ENCODE measurements at places on chromosomes 16 and 17.

DNA sequence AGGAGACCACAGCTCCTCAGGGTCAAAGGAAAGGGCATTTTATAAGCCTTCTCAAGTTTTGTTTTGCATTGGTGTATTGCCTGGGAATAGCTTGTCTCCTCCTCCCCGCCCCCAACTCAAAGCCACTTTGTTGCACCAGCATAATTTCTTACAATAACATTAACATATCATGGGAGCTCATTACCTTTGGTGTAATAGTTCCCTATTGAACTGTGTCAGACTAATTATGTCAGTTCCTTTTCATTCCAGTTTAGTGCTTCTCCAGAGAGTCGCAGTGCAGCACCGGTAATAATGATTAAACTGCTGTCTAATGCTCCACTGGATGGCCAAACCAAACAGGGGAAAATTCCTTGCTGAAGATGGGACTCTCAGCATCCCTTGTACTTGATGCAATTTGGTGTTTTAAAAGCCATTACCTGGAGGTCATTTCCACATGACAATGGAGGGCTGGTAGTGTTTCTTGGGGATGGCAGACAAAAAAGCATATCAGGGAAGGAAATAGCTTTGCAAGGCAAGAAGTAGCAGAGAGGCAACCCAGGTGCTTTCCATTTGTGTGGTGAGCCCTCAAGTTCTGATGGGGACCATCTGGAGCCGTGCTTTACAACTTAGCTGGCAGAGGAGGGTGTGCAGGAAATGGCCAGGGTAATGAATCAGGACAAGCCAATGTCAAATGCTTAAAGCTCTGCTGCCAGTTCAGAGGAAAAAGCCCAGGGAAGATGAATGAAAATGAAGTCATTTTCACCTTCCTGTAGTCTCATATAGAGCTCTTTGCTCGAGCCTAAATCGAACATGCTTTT, 91.5 kb upstream of the NLRP1 start:
- no peak for DNase-seq

DNA sequence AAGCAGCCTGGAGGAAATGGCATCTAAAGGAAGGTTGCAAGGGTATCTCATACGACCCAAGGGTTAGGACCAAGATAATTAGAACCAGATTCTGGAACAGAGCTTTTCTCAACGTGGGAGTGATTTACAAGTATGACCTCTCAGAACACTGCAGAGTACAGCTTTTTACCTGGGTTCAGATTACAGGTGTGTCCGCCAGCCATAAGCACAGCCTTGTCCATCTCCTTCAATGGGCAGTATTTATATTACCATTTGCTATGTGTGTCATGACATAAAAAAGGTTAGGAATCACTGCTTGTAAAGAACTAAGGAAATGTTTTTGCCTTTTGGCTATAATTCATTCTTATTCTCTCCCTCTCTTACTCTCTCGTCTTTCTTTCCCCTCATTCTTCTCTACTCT, 36.7 kb downstream of the MYO1D start:
- no peak for DNase-seq

GRCh38 chr16:73543970-73544599, 496.2 kb upstream of the ZFHX3 start:
- no peak for DNase-seq

DNA sequence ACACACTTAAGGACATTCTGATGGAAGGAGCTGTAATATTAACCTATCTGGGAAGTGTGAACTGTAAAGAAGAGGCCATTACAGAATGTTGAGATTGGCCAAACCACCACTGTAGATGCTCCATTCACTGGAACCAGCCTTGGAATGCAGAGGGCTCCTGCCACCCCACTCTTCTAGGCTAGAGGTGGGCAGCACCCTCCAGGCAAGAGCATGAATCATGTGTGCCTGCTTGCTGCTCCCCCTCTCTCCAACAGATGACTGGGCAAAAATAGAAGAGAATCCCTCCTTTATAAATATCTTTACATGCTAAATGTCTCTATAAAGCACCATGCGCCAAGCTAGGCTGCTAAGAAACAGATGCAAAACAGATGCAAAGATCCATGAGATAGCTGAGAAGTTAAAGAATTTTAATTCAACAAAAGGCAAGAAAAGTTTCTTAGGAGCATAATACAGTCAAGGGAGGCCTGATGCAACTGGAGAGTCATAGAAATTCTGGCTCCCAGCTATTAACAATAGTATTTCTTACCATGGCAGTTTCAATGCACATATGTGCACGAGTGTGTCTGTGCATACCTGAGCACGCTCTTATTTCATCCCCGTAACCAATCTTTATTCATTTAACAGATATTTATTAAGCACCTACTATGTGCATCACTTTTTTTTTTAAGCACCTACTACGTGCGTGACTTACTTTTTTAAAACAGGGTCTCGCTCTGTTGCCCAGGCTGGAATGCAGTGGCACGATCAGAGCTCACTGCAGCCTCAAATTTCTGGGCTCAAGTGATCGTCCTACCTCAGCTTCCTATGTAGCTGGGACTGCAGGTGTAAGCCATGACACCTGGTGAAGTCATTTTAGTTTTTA, 53.6 kb downstream of the GRIN2A start:
- DNase-seq, result no peak

DNA sequence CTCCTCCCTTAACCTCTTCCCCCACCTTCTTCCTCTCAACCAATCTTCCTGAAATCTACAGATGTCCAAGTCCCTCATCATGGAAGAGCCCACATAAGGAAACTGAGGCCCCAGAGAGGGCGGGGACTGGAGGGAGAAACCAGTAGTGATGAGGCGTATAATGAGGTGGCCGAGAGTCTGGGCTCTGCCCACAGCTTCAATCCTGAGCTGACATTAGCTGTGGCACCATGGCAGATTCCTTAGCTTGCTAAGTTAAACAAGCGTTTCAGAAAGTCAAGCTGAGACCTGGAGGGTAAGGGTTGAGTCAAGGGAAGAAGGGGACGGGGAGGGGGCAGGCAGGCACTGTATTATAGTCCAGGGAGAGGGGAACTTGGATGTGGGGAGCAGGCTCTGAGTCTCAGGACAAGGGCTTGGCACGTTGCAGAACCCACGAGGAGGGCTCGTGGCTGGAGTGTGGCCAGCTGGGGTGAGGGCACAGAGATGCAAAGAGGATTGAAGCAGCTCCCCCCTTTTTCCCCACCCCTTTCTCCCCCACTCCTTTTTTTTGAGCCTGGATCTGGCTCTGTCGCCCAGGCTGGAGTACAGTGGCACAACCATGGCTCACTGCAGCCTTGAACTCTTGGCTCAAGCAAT, 13.3 kb downstream of the ARHGAP23 start:
- DNase-seq, result no peak

DNA sequence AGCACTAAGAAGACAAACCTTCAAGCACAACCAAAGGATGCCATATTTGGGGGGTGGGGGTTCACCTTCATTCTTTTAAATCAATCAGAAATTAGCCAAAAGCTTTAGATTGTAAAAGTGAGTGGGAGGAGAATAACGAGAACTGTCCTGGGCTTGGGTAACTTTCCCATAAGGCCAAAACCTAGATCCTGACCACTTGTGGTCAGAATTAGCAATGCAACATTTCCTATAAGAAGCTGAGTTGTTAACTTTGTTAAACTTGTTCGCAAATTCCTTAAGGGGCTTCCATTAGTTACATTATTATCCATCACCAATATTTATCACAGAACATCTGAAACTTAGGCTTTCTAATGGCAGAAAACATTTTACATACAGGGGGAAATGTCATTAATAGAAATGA, 25.1 kb downstream of the STAT5B start:
- DNase-seq, result peak; percentile 63

Measured in inflammatory macrophage treated with lipopolysaccharide for 1 hour (primary cell).